ENCODE measurements at places on chromosomes 13 and 19.

GRCh38 chr19:48511800-48512503, at the start of gene LMTK3:
Gene LMTK3, minus strand, starts transcription at chr19:48511835. Its CDS starts 259 bp downstream, at chr19:48511576.
- DNase-seq: peak; percentile 54

GRCh38 chr13:74706801-74707200, 572.6 kb upstream of the KLF12 start:
- no peak for DNase-seq

DNA sequence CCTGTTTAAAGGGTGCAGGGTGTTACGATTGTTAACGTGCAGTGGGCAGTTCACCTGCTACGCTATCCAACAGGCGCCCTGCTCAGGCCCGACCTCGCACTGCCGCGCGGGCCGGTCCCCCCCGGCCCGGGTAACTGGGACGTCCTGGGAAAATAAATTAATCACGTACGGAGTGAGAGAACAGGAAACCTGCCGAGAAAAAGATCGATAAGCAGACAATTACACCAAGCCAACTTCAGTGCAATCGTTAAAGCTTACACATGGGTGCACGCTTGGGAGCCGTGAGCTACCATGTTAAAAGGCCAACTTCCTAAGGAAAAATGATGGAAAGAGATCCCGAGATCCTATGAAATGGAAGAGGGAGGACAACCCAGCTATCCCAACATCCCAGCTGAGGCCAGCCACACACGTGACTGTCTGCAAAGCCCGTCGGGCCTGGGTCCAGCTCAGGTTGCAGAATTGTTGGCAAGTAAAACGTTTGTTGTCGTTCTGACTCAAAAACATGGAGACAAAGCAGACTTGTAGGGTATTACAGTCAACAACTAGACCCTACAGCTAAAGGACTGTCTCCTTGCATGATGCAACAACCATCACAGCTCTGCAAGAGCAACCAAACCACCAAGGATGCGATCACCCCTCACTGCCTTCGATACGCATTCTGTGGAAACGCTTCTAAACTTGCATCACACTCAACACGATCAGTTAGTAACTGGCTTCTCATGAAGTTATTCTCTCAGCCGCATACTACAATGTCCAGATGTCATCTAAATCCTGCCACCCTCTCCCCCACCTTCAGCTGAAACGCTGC, 741 bp upstream of the TUBGCP3 start:
- no peak for DNase-seq

GRCh38 chr19:46614114-46614722, 10.7 kb downstream of the PTGIR start:
- no peak for DNase-seq

GRCh38 chr13:48542138-48542537, 9.3 kb upstream of the RCBTB2 start:
- no peak for DNase-seq

Measured in stimulated activated CD8-positive, alpha-beta memory T cell treated with anti-CD3 and anti-CD28 coated beads, Interleukin-15, amount 100 ng/mL, for 4 hours (primary cell).